Hypothalamus (tissue), 51 donors: ENCODE measurements at places on chromosomes 6 and 20.

- no peak for DNase-seq
These were observed 33.0 kb upstream of the SPDEF start for GRCh38 chr6:34589140-34589539.

GRCh38 chr20:301886-302848, 4.8 kb downstream of the ZCCHC3 start:
- no peak for DNase-seq

DNA sequence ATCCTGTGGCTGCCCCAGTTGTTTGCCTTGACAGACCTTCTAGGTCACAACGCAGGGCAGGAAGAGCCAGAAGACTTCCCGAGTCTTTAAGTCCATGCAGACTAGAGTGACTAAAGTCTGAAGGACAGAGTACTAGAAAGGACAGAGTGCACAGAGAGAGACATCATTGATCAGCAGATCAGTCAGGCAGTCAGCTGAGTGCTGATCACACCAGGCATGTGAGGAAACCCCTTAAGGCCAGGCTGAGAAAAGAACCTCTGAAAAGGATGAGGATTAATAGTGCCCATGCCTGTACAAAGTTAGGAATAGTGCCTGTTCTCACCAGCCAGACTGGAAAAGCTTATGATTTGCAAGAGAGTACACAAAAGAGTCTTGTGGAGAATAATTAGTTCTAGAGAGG, 91.3 kb downstream of the CFAP61 start:
- DNase-seq = no peak

DNA sequence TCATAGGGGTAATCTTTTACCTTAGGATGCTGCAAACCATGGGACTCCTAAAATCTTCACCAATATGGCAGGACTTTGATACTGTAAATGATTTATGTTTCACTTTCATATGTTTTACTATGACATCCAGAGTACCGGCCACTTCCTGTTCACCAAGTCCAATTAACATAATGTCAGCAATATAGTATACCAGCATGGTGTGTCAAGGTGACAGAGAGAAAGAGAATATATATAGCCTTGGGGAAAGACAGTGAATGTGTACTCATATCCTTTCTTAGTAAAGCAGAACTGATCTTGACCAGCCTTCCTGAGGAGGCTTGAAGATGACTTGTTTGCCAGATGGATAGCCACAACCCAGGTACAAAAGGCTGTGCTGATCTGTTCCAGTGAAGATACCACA, 127.9 kb downstream of the NRN1 start:
- no peak for DNase-seq

DNA sequence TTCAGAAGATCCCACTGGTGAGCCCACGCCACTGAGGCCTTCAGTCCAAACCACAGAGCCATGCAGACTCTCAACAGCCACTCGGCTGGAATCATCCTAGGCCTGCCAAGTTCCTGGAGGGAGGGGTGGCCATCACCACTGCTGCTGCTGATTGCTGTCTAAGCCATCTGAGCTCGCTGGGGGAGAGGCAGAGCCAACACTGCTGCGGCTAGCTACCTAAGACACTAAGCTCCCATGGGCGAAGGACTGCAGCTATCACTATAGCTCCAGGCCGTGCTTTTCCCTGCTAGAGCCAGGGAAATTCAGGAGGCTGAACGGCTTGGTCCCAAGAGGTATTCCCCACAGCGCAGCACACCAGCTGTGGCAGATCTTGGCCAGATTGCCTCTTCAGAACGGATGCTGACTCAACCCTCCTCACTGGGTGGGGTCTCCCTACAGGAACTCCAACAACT, 73.6 kb downstream of the TBC1D32 start:
- DNase-seq = no peak

- no peak for DNase-seq
These were observed 71.0 kb upstream of the RALGAPA2 start for GRCh38 chr20:20783450-20783849.

DNA sequence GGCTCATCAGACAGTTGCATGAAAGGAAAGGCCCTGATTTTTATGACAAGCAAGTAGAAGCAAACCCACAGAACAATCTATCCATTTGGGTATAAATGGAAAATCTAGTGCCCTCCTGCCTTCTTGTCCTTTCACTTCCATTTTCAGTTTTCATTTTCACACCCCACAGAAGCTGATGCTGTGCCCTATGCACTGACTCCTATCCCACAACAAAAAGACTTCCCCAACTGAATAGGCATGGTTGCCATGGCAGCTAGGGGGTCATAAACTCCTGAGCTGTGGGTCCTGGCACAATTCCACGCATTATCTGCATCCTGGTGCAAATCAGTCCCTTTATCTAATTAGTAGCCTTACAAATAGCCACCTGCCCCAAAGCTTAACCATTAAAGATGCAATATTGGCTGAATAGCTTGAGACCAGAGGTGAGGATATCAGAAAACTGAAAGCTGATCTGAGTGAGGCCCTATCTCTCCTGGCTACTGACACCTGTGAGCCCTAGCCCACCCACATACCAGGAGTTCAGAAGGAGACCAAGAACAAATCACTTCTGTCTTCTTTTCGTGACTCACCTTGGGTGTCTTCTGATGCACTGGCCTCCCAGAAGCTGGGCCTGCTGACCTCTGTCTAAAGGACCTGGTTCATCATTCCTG, 34.9 kb upstream of the HEY2 start:
- DNase-seq = no peak

- DNase-seq = no peak
These were observed 23.5 kb upstream of the PDE7B start for GRCh38 chr6:135828021-135828420.

DNA sequence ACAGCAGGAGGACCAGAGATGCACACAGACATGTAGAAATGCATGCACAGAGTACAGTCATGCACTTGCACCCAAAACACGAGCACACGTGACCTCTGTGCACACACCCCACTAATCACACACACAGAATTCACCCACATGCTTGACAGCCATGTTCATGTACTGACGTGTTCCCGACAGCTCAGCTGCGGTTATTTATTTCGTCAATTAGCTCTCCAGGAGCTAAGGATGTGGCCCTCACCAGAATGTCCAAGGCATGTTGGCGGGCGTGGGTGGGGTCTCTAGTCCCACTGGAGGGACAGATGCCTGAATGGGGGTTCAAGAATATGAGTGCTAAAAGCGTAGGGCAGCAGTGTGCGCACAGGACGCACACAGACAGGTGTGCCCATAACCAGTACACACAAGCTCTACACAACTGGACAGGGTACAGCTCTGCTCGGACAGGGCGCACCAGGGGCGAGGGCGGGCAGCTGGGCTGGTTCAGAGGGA, 571 bp upstream of the PRPF6 start:
- no peak for DNase-seq

- peak; percentile 84 for DNase-seq
These were observed 65.9 kb downstream of the KLHL32 start for GRCh38 chr6:96990462-96990861.

DNA sequence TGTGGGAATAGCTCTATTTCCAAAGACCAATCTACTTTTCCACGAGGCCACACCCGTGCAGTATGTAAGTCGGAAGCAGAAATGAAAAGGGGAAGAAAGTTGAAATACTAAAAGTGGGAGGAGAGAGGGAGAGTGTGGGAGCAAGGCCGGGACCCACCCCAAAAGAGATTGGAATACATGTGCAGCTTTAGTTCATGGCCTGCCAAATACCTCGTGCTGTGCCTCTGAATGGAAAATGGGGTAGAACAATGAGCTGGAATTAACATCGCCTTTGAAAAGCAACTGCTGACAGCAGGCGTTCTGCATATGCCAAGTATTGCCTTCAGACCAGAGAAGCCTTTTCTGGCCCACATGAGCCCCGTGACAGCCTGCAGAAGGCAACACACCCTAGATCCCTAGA, 155.6 kb downstream of the CD83 start:
- DNase-seq = no peak

- DNase-seq = no peak
These were observed 47.6 kb upstream of the FUCA2 start for GRCh38 chr6:143559051-143559660.

DNA sequence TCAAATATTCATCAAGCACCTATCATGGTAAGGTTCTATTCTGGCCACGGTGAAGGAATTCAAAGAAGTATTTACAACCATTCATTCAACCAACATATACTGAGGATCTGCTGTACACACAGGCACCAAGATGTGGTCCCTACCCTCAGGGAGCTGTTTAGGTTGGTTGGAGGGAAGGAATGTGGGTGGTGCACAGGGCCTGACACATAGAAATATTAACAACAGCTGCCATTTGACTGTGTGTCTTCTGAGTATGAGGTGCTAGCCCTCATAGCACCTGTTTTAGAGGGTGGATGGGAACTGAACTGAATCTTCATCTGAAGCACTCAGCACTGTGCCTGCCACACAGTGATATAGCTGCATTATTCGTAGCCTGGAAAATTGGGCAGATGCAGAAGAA, 7.3 kb downstream of the SNPH start:
- DNase-seq = no peak
